ENCODE measurements at places on chromosomes 4 and X.

- DNase-seq, result no peak
These were observed 689 bp downstream of the NR0B1 start for GRCh38 chrX:30308263-30309138.

- no peak for DNase-seq
These were observed 4.9 kb upstream of the UGT2B10 start for GRCh38 chr4:68810919-68811318.

GRCh38 chr4:180634306-180634705 is 1608.9 kb upstream of the TENM3 start:
- no peak for DNase-seq

GRCh38 chrX:120468071-120468470 is 1.0 kb downstream of the LAMP2 start:
- DNase-seq, result no peak

- DNase-seq, result no peak
These were observed 367.6 kb downstream of the ARHGAP24 start for GRCh38 chr4:85842540-85842939.

GRCh38 chr4:73053974-73054480 is 15.5 kb downstream of the COX18 start:
- DNase-seq, result no peak

DNA sequence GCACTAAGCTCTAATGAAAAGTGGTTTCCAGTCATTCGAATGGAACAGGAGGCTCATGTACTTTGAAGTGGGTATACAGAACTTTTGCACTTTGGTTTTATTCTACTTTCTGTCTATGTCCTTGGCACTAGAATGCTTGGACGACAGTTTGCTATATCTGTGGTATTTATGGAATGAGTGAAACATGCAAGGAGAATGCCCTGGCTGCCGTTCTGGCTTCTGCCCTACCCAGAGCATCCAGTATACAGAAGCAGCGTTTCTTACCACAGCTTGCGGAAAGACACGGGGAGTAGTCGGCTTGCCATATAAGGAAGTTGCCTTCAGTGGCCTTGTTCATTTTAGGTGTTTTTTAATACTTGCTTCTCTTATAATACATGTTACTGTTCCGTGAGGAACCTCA is 98.0 kb downstream of the TBL1X start:
- peak; percentile 5 for DNase-seq

DNA sequence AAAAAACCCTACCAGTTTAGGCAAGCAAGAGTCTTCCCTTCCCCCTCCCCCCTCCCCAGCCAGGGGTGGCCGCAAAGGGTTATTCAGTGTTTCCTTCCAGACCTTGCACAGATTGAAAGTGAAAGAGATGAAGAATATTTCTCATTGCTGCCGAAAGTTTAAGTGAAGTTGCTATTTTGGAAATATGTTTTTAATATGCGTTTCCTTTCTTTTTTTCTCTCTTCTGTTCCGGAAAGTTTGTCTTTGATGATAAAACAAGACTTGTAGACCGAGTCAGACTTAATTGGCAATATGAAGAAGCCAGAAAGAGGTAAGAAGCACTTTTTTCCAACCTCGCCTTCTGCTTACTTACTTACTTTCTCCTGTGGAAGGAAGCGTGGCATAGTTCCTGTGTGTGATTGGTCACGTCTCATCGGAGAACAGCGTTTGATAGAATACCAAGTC is 58.5 kb upstream of the CLCN4 start:
- no peak for DNase-seq

DNA sequence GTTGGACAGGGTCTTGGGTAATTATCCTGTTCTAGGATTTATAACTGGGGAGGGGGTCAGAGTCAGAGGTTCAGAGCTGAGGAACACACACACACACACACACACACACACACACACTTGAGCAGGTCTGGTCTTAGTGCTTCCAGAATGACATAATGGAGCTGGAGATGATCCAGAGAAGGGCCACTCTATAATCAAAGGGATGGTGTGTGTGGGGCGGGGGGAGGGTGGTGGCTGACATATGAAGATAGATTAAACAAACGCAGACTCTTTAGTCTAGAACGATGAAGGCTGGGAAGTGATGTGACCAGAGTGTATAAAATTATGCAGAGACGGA is 434 bp upstream of the TMEM255A start:
- no peak for DNase-seq

DNA sequence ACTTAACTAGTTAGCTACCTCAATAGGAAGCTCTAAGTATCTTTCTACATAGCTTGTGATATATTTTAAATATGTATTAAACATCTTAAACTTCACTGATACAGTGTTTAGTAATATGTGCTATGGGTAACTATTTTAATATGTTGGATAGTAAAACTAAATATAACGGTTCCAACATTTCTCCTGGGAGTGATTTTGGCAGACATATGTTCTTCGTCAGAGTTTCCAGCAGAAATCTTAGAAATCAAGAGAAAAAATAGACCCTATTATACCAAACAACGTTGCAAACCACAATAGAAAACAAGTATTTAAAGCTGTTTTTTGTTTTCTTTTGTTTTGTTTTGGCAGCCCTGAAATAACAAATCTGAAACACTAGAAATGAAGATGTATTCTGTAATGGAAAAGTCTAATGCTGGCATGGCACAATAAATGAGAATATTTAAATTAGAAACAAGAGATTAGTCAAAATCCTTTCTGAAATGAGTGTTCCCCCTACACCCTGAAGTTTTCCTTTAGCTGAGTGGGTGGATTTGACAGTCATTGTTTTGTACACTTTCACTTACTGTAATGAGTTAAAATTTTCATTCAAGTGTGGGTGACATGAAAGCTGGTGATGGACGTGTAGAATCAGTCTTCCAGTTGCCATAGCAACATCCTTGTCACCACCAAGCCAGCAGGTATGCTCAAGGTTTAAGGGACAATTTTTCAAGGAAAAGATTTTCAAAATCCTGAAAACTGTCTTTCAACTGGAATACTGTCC is 233.5 kb downstream of the SCFD2 start:
- no peak for DNase-seq

DNA sequence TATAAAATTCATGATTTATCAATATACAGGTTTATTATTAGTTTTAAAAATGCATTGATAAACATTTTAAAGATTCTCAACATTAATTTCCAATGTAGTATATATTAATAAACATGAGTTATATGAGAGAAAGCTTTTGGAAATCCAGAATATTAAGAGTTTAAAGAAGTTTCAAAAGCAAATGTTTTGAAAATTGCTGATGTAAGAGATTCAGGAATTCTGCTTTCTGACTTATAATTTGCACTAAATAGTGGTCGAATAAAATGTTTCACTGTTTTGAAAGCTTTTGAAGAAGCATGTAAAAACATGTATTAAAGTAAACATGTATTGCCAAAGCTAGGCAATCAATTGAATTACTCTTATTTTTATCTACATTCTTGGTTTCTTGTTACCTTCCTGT is 151.2 kb upstream of the CXorf51B start:
- DNase-seq, result no peak

GRCh38 chr4:44448521-44449461 is at the start of gene KCTD8:
KCTD8 (minus strand) TSS chr4:44448809.
- peak; percentile 51 for DNase-seq

DNA sequence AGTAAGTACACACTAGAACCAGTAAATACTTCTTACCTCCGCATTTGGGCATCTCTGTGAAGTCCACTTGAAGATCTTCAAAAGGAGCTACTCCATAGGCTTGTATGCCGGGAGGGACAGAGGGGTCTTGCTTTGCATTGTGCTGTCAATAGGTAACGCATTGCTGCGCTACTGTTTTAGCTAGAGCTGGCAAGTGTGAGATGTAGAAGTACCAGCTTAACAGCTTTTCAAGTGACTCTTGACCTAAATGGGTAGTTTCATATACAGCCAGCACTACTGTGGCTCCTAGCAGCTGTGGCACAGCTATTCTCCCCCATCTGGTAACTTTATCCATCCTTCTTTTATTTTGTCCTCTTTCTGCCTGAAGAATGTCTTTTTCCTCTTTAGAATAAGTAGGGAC is 205.3 kb upstream of the KLF8 start:
- DNase-seq, result no peak

- no peak for DNase-seq
These were observed 7.8 kb downstream of the TIFA start for GRCh38 chr4:112277705-112278448.

DNA sequence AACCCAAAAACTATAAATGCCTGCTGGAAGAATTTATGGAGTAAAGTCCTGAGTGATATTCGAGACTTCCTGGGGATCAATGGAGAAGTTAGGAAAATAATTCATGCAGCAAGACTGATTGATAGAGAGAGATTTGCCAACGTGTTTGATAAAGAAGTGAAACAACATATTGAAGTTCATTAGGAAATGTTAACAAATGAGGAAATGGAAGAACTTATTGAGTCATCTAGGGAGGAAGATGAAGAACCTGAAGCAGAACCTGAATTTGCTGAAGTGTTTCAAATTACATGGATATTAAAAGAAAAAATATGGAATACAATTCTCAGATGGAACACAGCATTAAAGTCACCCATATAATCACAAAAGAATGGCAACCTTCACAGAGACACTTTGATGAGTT is 39.0 kb downstream of the DDX60 start:
- DNase-seq, result no peak

DNA sequence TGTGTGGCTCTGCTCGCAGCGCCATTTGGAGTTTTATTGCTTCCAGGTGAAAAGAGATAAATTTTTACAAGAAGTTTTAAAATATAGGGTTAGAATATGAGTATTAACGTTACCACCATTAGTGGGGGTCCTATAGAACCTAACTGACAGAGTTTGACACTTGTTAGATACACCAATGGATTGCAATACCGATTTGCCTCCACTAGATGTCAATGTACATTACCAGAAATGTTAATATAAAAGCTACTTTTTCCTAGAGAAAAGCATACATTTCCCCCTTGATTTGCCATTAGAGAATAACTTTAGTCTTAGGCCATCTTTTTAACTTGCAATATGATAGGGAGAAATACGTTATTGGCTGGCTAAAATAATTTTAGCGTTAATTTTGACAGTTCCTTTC is 108.4 kb downstream of the LINC00632 start:
- DNase-seq, result no peak

DNA sequence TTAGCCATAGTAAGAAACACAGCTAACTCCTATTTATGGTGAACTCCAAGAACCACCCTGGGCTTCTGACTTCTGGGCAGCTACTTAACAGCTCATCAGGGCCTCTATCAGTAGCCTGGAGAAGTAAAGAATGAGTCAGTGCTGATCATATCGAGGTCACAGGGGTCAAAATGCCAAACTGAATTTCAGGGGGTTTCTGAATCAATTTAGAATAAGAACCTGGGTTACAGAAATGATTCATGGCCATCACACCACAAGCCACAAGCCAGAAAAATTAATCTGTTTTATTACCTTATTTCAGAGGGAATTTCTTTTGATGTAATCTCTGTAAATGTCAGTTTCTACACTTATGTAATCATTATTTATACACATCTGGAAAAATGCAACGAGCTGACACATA is 64.4 kb downstream of the CHST7 start:
- peak; percentile 6 for DNase-seq

- no peak for DNase-seq
These were observed 69.0 kb downstream of the BEND2 start for GRCh38 chrX:18151649-18152048.

DNA sequence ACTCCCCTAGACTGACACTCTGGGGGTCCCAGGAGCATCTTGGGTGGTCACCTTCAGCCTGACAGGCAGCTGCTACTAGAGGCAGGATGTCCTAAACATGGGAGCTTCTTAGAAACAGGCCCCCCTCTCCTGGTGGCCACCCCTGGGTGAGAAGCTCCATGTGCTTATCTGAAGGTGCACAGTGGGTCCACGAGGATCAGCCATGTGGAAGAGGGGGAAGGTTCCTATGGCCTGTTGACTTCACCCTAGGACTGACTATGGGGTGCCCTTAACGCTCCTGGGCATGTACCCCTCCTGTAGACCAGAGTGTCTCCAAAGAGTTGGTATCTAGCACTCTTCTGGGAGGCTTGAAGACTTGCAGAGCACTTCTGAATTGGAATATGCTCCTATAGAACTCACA is 22.9 kb upstream of the WDR1 start:
- DNase-seq, result no peak

- no peak for DNase-seq
These were observed 412.1 kb downstream of the SMARCA1 start for GRCh38 chrX:129111081-129111798.

DNA sequence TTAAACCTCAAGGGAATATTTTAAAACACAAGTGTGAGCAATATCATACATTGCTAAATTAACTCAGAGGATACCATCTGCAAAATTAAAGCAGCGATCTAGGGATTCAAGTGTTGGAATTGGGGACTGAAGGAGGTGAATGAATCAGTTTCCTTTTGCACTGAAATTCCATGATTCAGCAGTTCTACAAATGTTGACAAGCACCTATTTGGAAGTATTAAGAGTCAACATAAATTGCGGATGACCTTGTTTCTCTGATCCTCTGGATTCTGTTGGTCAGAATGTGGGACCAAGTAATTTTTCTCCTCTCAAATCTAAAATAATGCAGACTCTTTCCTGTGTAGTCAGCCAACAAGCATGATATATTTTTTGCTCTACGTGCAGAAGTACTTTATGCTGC is 78.8 kb downstream of the LDB2 start:
- DNase-seq, result no peak

DNA sequence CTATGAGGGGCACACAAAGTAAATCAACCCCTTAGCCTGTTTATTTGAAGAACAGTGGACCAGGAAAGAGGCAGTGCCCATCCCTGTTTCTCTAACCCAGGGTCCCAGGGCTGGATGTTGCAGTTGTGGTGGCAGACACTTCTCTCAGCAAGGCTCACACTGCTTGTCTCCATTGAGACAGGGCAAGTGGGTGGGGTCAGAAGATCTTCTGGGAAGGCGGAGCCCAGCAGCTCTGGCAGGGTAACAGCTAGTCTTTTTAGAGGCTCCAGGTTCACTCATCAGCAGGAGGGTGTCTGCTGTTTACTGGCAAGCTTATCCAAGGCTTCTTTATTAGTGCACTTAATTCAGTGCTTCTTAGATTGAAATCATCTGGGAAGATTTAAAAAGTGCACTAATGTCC is 659.8 kb upstream of the DIPK2B start:
- DNase-seq, result no peak

GRCh38 chr4:113700602-113701150 is 60.9 kb downstream of the CAMK2D start:
- DNase-seq, result no peak

GRCh38 chrX:8346892-8347291 is 117.7 kb upstream of the VCX3B start:
- DNase-seq, result no peak

GRCh38 chr4:77123411-77123810 is 33.6 kb upstream of the CCNG2 start:
- DNase-seq, result no peak

All from H54 (cell line).